Inflammatory macrophage (primary cell): ENCODE measurements at places on chromosomes 7 and 10.

GRCh38 chr10:97705006-97705670 lies 8.4 kb upstream of the MARVELD1 start:
- DNase-seq = no peak

GRCh38 chr7:133461421-133461820 lies 208.5 kb downstream of the EXOC4 start:
- no peak for DNase-seq

- no peak for DNase-seq
Measured at GRCh38 chr10:123259791-123260190, 105.6 kb downstream of the BUB3 start.

DNA sequence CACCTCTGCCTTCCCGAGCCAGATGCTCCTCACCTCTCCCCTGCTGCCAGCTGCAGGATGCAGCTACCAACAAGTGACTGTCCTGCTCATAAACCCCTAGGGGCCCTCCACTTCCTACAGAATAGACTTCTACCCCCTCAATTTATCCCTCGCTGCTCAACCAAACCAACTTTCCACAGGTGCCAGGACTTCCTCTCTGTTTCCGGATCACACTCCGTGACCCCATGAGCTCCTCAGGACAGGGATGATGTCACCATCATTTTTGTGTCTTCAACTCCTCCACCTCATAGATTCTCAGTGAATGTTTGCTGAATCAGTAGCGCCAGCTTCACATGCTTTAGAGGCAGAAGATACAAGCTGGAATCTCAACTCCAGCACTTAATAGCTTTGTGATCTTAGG lies 25.8 kb upstream of the ADRB1 start:
- DNase-seq = no peak

- DNase-seq = no peak
Measured at GRCh38 chr10:63611078-63611477, 89.9 kb downstream of the REEP3 start.

- DNase-seq = no peak
Measured at GRCh38 chr7:1862560-1862959, 192.5 kb downstream of the ELFN1 start.

DNA sequence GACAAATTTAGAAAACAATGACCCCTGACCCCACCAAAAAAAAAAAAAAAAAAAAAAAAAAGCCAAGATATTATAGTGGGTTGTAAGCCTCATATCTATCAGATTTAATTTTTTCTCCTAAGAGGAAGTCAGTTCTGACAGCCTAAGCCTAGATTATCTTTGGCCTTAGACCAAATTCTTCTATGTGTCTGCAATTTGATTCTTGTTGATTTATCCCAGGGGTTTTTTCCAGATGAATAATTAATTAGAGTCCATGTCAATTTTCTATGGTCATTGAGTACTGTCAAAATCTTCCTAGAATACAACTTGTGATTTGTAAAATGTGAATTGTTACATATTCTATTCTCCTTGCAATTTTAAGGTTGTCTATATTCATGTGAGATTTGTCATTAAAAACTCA lies 151.6 kb upstream of the CACNA2D1 start:
- no peak for DNase-seq

GRCh38 chr10:60729106-60729505 lies 49.2 kb upstream of the CDK1 start:
- DNase-seq = no peak

- no peak for DNase-seq
Measured at GRCh38 chr7:69450456-69450855, 147.8 kb upstream of the AUTS2 start.

- no peak for DNase-seq
Measured at GRCh38 chr10:110762849-110763211, 108.9 kb upstream of the PDCD4 start.

DNA sequence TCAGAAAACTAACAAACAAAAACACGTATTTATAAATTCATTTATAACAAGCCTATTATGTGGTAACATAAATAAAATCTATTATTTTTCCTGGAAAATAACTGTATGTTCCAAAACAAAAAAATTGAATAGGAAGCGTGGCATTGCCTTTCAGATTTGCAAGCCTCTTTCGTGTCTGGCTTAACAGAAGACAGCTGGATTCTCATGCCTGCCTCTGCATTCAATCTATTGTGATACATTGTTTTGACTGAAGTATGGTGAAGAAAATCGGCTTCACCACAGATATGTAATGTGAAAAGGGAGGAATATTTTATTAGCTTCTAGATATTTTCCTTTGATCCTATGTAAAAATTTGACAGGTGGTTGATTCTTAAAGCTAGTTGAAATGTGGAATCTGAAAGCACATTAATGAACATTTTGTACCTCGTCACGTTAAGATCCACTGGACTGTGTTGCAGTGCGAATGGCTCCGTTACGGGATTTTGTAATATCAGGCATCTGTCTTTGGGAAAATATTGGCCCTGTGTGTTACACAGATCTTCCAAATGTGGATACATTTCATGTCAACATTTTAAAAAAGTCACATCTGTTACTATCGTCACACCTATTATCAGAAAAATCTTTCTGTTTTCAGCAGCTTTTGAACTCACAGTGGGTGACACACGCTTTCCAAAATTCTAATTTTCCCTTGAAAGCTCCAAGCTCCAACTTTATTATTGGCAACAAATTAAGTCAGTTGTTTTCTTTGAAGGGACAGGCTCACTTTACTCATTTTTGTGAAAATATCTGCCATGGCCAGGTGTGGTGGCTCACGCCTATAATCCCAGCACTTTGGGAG lies 26.2 kb downstream of the PALD1 start:
- no peak for DNase-seq

DNA sequence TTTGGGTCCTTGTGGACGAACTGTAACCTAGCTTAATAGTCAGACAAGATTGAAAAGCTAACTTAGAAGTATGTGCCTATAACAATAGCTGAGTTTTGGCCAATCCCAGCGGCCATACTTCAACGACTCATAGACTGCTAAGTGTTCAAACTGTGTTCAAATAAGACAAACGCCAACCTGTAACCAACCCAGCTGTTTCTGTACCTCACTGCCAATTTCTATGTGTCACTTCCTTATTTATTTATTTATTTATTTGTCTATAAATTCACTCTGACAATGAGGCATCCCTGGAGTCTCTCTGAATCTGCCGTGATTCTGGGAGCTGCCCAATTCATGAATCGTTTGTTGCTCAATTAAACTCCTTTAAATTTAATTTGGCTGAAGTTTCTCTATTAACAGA lies 21.7 kb downstream of the ST8SIA6 start:
- no peak for DNase-seq

DNA sequence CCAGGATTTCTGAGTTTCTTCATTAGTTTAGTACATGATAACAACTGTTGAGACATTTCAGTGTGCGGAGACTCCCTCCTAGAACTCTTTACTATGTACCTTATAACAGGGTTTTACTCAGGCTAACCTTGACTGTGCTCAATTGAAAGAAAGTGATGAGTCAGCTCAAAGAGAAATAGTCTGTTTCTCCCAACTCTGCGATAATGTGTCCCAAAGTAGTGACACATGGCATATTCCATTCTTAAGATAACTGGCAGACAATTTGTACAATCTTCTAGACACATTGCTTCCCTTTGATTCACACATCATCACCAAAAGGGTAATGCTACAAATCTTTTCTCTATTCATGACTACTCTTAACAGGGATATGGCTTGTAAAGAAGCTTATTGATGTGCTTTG lies 645.2 kb downstream of the AUTS2 start:
- no peak for DNase-seq

DNA sequence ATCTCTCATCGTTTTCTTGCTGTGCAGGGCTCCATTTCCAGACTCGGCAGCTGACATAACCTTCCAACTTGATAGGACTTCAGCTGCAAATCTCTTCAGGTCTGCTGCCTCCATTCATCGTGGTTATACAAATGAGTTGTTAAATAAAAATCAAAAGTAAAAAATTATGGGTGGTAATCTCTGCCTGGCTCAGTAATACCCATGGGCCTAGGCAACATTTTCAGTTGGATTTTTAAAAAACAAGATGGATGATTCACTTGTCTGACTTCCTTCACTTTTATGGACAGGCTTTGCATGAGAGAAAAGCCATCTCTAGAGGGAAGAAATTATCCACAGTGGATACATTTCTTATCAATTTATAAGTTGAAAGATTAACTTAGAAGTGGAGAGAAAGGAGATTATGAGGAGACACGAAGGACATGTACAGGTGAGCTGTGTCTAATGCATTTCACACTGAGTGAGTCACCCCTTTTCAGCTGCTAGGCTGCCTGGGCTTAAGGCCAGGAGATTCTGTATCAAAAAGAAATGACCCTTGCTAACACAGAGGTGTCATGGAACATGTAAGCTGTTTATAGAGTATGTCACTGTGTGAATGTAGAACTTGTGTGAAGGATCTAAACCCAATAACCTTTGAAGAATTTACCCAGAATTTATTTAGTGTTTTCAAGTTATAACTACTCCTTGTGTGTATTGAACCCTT lies 495.1 kb downstream of the AUTS2 start:
- no peak for DNase-seq

DNA sequence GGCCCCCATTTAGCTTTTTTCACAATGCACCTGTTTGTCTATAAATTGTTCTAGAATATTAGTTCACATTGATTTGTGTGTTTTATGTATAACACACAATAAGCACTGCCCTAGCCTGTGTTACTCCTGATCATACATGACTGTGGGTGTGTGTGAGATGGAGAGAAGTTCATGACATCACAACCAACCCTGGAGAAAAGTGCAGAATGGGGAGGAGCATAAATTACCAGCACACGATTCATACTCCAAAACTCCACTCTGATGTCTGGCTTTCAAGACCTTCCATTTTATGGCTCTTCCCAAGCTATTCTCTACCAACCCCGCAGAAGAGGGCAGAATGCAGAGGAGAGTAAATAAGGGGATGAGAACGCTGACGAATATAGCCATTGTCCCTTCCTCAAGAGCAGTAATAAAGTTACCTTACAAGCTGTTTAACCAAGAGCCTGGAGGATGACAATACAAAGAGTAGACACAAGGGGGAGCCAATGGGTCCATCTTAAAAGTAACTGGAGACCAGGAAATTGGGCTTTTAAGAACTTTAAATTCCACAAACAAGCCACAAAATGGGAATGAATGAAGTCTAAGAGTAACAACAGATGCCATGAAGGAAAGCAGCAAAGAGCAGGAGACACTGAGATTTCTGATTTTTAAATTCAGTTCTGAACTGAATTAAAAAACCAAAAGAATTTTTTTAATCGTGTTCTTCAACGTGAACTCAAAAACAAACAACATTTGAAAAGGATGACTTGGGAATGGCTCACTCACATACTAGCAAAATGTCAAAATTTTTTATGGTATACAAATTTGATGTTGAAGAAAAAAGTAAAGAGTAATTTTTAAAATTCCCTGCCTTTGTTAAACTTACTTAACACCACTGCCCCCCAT lies 159.6 kb downstream of the PARD3 start:
- peak; percentile 72 for DNase-seq

DNA sequence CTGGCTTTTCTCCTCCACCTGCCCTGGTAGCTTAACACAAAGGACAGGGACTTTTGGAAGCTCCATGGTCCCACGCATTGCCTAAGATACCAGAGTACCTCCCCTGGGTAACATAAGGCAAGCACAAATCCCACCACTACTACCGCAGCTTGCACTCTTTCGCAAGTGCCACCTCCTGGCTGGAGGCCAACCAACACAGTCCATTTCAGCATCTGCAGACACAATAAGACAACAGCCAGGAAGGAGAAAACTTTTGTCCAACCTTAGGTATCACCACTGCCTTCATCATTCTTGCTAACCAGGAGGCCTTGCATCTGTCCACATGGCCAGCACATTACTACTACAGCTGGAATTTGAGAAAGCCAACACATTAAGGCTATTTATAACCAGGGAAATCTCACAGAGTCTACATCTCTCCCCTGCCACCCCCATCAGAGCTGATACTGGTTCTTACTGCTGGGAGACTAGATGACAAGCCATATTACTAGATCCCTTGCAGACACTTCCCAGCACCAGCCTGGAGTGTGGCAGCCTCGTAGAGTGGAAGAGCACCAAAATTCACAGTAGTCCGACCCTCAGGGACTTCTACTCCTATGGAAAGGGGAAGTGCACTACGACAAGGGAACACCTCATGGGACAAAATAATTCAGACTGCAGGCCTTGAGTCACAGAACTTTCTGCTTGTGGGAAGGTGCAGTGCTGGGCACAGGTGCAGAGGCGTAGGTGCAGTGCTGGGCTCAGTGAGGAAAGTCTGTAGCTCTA lies 39.8 kb upstream of the CDK13 start:
- DNase-seq = peak; percentile 7

DNA sequence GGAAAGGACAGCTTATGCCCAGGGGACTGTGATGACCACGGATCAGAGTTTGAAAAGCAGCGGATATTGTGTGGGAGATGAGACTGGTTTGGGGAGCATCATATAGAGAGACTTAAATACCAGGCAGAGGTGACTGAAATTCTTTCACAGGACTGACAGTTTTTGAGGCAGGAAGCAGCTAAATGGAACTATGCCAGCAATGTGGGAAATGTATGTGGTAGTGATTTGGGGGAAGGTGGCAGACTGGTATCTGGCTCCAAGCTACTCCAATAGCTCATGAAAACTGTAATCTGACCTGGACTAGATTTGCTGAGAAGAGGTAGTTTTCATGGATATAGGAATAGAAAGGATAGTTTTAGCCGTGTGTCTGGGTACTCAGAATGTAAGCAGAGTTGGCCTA lies 592.6 kb downstream of the REEP3 start:
- DNase-seq = no peak

- DNase-seq = no peak
Measured at GRCh38 chr7:125383324-125383723, 453.7 kb upstream of the POT1 start.

DNA sequence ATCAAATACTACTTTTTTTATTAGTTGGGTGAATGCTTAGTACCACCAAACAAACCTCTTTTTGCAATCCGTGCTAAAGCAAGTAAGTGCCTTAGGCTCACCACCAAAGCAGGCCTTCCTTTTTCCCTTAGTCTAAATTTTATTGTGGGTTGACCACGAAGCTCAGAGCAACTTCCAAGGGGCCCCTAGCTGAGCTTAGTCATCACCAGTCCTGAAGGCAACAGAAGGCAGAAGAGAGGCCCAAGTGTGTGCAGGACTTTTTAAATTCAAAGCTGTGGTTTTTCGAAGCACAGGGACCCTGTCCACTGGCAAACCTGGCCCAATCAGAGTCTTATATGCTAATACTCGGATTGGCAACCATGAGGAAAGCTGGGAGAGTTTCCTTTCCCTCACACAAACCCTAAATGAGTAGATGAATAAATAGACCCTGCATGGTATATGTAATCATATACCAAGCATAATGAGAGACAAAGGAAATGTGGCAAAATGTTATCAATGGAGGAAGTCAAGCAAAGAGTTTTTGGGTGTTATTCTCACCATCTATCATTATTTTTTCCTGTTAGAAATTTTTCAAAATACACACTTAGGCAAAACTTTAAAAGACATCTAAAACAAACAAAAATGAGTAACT lies 453.2 kb upstream of the GALNT17 start:
- no peak for DNase-seq

GRCh38 chr7:129315960-129316359 lies 91.1 kb downstream of the AHCYL2 start:
- DNase-seq = no peak

DNA sequence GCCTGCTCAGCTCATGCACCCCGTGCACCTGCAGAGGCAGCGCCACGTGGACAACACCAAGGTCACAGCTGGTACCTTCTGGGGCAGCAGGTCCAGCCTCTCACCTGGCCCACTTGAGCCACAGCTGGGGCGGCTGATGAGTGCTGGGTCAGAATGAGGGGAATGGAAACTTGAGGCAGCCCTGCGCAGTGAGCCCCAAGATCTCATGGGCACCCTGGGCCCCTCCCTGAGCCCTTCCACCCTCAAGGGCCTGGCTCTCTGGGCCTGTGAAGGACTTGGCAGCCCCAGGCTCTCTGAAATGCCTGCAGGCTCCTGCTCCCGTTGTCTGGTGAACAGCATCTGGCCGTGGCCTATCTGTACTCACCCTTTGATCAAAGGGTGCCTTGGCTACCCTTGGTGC lies 112.7 kb downstream of the TCERG1L start:
- no peak for DNase-seq
